ENCODE measurements at places on chromosomes 12 and 14.

DNA sequence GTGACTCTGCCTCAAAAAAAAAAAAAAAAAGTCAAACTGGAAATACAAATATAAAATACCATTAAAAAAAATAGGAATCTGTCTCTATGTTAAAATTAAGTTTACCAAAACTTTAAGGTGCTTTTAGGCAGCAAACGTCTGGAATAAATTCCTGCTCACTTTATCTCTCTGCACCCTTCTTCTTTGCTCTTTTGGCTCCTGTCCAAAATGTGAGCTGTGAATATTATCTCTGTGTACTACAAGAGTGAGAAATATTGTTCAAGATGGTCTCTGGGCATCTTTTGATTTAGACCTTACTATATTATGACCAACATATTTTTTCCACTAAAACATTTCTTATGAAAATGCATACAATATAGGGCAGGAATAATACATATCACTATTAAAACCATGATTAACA, 63.7 kb downstream of the PUS7L start:
- DNase-seq: no peak

- DNase-seq: no peak
Measured at GRCh38 chr14:95875831-95876760, 536 bp upstream of the TUNAR start.

- peak; percentile 4 for DNase-seq
Measured at GRCh38 chr12:103495469-103496456, at the start of gene C12orf42. Gene C12orf42 (minus strand): TSS chr12:103495968. CDS start chr12:103478426, 17,542 bp downstream.

- DNase-seq: no peak
Measured at GRCh38 chr12:51818566-51819300, 29.8 kb downstream of the FIGNL2 start.

DNA sequence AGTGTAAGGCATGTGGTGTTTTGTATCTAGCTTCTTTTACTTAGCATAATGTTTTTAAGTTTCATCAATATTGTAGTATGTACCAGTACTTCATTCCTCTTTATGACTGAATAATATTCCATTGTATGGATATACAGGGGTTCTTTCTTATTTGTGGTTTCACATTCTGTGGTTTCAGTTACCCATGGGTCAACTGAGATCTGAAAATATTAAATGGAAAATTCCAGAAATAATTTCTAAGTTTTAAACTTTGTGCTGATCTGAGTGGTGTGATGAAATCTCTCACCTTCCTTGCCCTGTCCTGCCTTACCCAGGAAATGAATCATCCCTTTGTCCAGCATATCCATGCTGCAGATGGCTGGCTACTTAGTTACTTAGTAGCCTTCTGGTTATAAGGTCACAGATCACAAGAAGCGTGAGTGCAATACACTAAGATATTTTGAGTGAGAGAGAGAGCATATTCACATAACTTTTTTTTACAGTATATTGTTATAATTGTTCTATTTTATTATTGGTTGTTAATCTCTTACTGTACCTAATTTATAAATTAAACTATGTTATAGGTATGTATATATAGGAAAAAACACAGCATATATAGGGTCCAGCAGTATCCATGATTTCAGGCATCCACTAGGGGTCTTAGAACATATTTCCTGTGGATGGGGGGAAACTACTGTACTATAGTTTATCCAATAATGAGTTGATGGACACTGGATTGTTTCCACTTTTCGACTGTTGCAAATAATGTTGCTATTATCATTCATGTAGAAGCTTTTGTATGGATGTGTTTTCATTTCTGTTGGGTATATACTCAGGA, 59.6 kb upstream of the LRTM2 start:
- DNase-seq: peak; percentile 85

DNA sequence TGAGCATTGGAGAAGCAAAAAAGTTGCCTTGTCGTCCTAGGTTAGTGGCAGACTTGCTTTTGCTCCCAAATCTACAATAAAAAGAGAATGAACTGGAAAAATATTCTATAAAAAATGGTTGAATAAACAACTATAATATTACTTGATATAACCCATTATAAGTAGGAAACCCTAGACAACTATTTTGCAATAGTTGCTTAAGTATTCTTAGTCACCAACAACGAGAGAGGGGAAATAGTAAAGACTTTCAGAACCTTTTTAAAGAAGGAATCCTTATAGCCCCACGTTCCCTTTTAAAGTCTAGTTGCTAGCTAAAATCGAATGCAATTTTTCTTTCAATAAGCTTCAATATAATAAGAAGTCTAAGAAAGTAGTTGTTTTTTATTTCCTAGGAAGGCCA, 17.5 kb downstream of the AQP6 start:
- DNase-seq: no peak

- no peak for DNase-seq
Measured at GRCh38 chr12:59429766-59430165, 166.1 kb upstream of the SLC16A7 start.

DNA sequence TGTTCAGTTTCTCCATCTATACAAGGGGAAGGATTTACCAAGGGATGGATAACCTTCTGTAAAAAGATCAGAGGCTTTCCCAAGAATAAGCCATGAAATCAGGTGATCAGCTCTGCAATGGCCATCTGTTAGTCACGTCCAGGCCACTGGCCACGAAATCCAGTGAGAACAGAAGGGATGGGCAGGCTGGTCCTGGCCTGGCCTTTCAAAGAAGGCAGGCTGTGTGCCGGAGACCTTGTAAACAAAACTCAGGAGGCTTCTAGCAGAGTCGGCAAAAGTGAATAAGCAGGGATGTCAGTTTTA, 68.5 kb downstream of the RNF34 start:
- DNase-seq: no peak

DNA sequence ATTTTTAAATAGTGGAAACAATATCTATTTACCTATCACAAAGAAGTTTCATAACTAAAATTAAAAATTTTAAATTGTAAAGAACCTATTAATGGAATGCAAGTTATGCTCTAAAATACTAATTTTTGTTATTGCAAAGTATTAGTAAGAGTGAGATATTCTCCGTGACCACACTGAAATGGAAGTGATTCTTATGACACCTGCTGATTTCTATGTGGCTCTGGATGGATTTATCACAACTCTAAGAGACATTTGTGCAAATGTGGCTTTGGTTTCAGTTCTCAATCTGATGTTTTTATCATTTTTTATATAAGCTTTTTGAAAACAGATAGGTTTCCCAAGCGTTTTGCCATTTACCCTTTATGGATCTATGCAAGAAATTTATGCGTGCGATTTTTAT, 497.8 kb downstream of the NAV3 start:
- DNase-seq: no peak

DNA sequence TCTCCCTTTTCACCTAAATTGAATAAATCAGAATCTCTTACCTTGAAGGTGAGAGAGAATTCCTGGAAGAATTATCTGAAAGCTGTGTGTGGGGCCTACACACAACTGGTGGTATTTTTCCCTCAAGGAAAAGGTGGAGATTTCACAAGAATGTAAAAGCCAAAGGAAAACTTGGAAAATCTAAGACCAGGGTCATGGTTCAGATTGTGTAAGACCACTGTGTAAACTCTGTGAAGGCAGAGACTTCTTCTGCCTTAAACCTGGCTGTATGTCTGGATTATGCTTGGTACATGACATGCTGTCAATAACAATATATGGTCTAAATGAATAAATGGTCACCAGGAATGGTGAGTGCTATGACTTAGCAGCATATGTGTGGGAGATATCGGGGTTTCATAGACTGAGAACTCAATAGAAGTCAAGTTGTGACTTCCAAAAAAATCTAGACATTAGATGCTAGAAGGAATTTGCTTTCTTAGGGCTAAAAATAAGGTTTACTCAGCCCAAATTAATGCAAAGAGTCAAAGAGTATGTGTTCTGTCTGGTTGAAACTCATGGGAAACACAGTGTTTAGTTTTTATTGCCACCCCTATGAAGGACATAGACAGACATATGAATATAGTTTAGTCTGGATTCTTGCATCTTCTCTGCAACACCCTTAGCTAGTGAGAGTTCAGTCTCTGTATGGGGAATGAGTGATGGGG, 163.7 kb downstream of the SNAPC1 start:
- no peak for DNase-seq

GRCh38 chr14:22981876-22982476, 375 bp downstream of the AJUBA start:
- no peak for DNase-seq

GRCh38 chr12:1692895-1693610, 2.2 kb downstream of the ADIPOR2 start:
- DNase-seq: no peak

DNA sequence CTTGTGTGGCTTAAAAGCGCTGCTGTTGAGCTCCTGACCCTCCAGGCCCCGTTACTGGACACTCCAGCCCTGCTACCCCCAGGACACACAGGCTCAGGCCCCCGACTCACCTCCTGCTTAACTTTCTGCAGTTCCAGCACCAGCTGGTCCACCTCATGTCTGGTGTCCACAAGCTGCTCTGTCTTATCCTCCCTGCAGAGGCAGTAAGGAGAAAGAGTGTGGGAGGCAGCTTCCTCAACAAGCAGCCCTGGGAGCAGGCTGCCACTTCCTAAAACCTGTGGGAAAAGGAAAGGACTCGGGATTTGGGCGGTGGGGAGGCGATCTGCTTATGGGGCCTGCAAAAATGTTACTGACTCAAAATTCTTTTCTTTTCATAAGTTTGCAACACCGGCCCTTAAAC, 79.2 kb downstream of the CCDC88C start:
- DNase-seq: no peak

DNA sequence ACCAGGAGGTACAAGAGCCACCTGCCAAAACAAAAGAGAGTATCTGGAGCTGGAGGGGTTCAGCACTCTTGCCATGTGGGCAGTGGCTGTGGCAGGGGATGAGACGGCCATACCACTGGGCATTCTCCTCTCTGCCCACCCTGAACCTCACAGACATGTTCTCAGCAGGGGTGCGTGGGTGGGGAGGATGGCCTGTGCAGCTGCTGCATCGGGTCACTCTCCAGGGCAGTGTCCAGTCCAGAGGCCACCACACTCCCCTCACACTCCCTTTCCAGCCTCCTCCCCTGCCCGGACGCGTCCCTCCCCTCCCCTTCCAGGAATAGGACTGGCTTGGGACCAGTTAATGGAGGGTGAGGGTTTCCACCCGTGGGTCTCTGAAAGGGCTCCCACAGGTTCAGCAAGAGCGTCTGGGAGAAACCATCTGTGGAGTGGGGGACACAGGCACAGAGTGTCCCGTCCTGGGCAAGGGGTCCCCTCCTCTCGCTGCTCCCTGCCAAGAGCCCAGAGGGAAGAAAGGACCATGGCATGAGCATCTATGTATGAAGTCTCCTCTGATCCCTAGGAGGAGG, 501 bp downstream of the C1R start:
- DNase-seq: no peak

GRCh38 chr12:80187660-80188090, 88.3 kb downstream of the OTOGL start:
- peak; percentile 94 for DNase-seq

- DNase-seq: no peak
Measured at GRCh38 chr12:13465635-13466034, 269.1 kb downstream of the EMP1 start.

DNA sequence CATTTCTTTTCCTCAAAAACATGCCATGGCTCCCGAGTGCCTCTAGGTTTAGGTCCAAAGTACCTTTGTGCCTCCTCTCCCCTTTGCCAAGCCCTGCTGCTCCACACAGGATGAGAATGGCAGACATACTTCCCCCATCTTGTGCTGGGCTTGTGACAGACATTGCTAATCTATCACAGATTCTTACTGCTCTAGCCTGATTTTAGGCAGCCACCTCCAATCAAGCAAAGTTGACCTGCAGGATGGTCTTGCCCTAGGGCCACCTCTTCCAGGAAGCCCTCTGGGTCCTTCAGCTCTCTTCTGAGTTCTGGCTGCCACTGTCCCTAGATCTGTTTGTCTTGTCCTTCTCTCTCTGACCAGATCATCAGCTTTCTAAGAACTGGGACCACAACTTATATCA, 20.5 kb downstream of the FOXN4 start:
- no peak for DNase-seq

DNA sequence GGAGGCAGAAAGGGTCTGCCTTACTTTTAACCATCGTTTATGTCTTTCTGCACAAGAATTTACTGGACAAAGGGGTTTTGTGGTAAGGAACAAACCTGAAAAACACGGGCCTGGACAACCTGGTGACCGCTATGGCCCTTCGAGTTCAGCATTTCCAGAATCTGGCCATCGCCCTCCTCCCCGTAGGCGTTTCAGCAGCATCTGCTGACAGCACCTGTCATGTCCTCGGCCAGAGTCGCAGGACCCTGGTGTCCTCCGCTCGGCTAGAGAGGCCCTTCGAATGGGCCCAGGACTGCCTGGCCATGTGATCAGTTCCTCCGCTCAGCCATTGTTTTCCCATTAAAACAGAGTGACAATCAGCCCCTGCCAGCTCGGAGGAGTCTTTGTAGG, 142.8 kb upstream of the FKBP4 start:
- DNase-seq: no peak

DNA sequence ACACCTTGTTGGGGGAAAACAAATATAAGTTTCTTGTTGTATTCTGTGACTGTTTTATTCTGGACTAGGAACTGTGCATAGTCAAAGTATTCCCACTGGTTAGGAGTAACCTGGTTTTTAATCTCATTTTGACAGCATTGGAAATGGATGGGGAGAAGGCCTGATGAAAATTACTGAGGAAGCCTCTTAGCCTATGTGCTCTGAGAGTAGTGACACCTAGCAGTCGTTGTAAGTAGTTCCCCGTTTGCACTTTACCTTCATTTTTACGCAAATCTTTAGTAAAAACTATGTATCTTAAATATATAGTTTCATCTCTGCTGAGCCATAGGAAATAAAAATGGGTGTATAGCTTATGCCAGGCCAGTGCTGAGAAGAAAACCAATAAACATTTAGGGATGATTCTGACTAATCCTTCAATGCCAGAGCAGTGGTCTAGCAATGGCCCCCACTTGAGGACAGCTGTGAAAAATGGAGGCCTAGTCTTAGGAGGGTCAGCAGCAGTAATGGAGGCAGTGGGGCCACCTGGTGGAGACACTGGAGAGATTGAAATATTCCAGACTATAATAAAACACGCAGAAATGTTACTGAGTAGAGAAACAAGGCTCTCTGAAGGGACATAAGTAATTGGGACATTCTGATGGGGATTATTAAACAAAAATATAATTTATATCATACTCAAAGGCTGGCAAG, 133.2 kb upstream of the NOVA1 start:
- DNase-seq: no peak

DNA sequence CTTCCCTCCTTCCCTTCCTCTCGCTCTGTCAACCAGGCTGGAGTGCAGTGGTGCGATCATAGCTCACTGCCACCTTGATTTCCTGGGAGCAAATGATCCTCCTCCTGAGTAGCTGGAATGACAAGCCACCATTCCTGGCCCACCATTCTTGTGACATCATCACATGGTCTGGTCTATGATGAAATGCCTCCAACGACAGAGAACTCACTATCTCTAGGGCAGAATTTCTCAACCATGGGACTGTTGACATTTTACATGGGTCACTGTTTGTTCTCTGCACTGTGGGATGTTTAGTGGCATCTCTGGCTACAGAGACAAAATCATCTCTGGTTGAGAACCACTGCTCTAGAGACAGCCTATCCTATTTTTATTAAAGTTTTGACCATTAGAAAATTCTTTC, 9.7 kb downstream of the VRK1 start:
- DNase-seq: no peak

GRCh38 chr12:24554612-24555295, 394.1 kb downstream of the BCAT1 start:
- DNase-seq: no peak
